ENCODE measurements at places on chromosomes 7 and 10.

GRCh38 chr7:117588352-117588794, 108.5 kb downstream of the CFTR start:
- DNase-seq: no peak

GRCh38 chr7:33677556-33677955, 227.8 kb upstream of the BMPER start:
- no peak for DNase-seq

DNA sequence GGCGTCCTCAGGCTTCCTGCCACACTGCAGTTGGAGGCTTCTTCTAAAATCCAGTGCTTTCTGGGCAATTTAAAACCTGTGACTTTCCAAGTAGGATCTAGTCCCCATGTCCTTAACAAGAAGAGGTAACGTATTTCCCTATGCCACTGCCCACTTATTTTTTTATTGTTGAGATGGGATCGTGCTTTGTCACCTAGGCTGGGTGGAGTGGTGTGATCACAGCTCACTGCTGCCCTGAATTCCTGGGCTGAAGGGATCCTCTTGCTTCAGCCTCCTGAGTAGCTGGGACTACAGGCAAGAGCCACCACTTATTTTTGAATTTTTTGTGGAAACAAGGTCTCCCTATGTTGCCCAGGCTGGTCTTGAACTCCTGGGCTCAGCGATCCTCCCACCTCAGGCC, 63.4 kb downstream of the DAGLB start:
- no peak for DNase-seq

- DNase-seq: no peak
Observed at GRCh38 chr10:71213761-71214440, 1.5 kb downstream of the UNC5B start.

DNA sequence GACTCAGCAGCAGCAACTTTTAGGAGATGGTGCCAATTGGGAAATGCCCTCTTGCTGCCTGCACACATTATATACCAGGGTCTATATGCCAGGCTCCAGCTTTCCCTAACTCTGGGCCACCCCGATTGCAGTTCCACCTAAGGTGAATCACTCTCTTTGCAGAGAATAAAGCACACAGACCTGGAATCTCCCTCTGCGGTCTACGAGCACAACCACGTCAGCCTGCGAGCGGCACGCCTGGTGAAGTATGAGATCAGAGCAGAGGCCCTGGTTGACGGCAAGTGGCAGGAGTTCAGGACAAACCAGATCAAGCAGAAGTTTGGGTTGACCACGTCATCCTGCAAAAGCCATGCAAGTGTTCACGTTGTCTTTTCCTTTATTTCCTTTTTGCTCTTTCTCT, 38.2 kb upstream of the PLEKHA1 start:
- no peak for DNase-seq

DNA sequence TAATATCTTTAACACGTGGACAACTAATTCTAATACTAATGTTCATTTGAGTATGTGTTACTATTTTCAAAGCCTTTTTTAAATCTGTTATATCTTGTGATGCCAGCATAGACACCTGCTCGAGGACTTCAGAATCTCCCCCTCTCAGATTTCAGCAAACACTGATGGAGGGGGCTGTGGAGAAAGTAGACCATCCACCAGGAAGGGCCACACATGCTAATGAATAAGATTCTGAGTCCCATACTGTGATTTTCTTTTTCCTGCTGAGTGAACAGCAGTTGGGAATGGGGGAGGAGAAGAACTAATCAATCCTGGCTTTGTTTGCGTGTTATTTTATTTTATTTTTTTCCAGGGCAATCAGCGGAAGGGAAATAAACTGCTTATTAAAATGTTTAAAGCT, 157.9 kb upstream of the CSTF2T start:
- DNase-seq: no peak

GRCh38 chr7:137328373-137329120, 15.0 kb downstream of the PTN start:
- no peak for DNase-seq

- no peak for DNase-seq
Observed at GRCh38 chr7:144384071-144384470, 19.4 kb downstream of the NOBOX start.

GRCh38 chr10:93553482-93554315, 12.8 kb upstream of the FFAR4 start:
- DNase-seq: no peak

DNA sequence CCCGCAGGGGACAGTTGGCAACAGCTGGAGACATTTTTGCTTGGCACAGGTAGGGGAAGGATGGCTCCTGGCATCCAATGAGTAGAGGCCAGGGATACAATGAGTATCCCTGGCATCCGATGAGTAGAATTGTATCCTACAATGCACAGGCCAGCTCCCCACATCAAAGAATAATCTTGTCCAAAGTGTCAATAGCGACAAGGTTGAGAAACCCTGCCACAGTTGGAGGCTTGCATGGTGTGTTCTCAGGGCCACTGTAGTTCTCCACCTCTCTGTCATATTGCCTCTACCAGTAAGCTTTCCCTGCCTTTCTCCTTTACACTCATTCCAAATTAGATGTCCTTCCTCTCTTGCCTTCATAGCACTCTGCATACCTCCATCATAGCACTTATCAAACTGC, 60.7 kb downstream of the ZNF92 start:
- no peak for DNase-seq

GRCh38 chr10:78290131-78290750, 256.6 kb downstream of the RPS24 start:
- no peak for DNase-seq

GRCh38 chr7:115822801-115823200, 207.8 kb downstream of the TFEC start:
- DNase-seq: no peak

GRCh38 chr10:133246236-133246626, 8.6 kb downstream of the VENTX start:
- DNase-seq: no peak

- no peak for DNase-seq
Observed at GRCh38 chr10:19904202-19904661, 88.0 kb downstream of the PLXDC2 start.

- no peak for DNase-seq
Observed at GRCh38 chr7:116511552-116512519, 12.3 kb downstream of the CAV2 start.

GRCh38 chr10:63798599-63799498, 277.6 kb downstream of the REEP3 start:
- no peak for DNase-seq

DNA sequence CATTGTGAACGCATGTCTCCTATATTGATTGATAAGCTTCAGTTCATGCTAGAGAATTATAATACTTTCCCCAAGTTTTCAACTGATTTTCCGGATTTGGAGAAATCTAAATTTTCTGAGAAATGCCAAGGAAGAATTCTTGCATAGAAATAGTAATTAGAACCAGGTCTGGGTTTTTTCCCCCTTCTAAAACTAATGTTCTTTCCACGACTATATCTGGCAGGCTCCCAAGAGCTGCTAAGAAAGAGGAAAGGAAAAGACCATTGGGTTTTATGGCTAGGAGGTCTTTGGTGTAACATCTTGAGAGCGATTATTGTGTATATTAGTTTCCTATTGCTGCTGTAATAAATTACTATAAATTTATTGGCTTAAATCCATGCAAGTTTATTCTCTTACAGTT, 71.8 kb upstream of the CACNB2 start:
- no peak for DNase-seq

GRCh38 chr7:78234634-78235033, 436.1 kb downstream of the PHTF2 start:
- no peak for DNase-seq

DNA sequence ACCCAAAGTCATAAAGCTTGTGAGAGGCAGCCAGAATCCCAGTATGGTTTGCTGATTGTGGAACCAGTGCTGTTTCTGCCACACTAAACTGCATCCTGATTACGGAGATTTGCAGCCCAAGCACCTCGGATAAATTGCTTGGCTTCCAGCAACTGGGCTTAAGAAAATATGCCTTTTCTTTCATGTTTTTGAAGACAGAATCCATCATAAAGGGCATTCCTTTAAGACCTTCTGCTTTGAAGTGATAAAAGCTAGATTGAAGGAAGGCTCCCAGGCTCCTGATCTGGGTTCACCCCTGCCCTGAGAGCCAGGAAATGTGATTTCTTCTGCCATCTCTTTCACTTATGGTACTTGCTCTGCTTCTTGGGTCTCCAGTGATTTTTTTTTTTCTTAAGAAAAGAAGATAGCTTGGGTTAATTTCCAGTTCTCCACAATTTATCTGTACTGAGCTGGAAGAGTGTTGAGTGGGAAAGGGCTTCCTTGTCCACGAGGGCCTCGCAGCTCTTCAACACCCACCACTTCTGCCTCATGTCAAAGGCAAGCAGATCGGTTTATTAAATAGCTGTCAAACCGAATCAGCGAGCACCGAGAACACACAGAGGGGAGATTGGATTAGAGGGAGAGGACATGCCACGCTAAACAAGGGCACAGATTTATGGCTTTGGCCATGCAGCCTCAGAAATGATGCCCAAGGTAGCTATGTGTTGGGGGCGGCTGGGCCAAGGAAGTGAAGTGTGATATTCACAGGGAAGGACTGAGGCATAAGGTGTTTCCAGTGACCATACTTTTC, 94.9 kb upstream of the TBX20 start:
- DNase-seq: no peak

GRCh38 chr10:78906734-78907390, 161.9 kb upstream of the ZMIZ1 start:
- no peak for DNase-seq

GRCh38 chr7:91405092-91405788, 141.0 kb downstream of the FZD1 start:
- DNase-seq: no peak

GRCh38 chr10:51427758-51428157, 271.6 kb downstream of the CSTF2T start:
- DNase-seq: no peak

DNA sequence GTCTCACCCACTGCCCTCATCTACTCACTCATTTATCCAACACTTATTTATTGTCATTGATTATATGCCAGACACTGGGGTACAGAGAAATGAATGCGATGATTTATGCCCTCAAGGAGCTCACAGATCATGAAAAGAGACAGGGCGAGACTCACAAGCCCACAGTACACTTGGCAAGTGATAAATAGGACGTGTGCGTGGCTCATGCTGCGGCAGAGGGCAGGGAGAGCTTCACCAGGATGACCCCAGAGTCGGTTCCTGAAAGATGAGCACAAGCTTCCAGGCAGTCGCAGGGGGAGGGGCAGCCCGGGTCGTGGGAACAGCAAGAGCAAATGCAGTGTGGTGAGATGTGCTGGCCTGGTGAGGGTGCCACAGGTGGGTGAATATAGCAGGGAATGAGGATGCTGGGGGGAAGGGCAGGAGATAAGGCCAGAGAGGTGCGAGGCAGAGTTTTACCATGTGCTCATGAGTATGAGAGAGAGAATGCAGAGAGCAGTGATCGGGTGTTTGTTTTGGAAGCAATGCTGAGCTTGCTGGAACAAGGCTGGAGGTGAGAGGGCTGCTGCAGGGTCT, 70.9 kb downstream of the ATXN7L1 start:
- DNase-seq: no peak

DNA sequence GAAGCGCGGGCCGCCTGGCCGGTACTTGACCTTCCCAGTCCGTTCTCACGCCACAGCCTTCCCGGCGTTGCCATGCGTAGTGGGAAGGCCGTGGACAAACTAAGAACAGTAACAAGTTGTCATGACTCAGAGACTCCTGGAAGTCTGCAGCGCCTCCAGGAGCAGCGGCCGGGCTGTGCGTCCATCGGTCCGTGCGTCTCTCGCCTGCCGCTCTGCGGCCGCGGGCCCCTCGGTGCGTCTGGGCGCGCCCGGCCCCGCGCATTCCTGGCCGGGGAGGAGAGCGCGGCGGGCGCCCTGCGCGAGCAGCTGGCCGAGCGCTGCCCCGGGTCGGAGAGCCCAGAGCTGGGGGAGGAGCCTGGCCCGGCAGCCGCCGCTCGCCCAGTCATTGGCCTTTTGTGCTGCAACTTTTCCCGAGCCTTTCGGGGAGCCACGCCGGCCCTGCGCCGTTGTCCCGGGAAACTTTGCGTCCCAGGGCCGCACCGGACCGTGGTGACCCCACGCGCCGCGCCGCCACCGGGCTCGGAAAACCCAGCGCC, 123.7 kb downstream of the TACC2 start:
- no peak for DNase-seq

DNA sequence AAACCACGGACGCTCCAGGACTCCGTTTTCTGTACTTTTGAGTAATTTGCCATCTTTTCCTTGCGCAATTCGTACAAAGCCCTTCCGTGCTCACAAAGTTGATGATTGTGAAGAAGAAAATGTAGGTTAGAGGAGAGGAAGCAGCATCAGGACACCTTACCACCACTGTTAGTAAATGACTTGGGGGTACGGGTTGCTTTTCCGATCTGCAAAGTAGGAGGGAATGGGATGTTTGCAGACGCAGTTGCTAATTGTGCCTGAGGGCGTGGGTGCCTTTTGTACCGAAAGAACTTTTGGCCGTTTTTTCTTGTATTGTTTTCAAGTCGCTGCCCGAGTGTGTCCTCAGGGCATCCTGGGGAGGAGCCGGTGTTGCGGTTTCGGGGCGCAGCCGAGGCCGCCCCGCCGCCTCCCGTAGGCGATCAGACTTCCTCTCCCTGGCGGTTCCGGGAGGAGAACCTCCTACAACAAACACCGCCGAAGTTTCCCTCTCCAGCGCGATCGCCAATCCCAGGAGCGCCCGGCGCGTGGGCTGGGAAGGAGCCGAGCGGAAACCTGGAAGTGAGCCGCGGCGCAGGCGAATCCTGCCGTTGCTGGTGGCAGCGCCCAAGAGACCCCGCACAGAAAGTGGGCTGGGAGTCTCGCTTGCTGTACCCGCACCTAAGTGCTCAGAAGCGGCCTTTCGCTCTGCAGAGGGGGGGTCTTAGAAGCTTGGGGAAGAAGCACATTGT, 1.0 kb downstream of the PRR15 start:
- DNase-seq: no peak

DNA sequence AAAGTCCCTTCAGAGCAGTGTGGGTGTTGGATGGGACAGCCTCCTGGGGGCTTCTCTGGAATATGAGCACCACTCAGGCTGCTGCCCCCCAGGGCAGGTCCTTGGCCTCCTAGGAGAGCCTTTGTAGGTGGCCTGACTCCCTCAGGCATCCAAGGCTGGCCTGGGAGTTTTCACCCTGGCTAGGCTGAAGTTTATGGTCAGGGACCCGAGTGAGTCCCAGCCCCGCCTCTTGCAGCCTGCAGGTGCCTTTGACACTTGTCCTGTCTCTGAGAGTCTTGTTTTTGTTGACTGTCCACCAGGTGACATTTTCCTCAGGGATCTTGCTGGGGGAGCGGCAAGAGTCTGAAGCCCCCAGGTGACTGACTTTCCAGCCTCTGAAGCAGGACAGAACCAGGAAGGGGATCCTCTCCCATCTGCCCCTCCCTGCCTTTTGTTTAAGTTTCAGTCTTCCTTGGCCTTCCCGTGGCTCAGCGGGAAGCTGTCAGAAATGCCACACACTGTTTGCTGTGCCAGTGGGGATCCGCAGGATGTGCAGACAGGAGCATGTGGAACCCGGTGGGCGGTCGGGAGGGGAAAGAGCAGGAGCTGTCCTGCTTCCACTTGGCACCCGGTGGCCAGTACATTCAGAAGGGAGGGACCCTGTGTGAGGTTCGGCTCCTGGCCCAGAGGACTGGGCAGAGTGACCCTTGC, 59.5 kb downstream of the LRRC18 start:
- no peak for DNase-seq

GRCh38 chr10:15789793-15790525, 70.2 kb upstream of the ITGA8 start:
- DNase-seq: no peak

GRCh38 chr7:129150199-129150996, 5.9 kb downstream of the TSPAN33 start:
- DNase-seq: no peak

GRCh38 chr10:79292891-79293746, 54.1 kb upstream of the PPIF start:
- no peak for DNase-seq

Measured in activated effector memory CD4-positive, alpha-beta T cell treated with Interleukin-2 at 50 U/mL for 16 hours (primary cell).